Cardiac muscle cell (in vitro differentiated cells and primary cell): ENCODE measurements at places on chromosomes 5 and 9. TPM values are rescaled to one million over a fixed set of nuclear protein-coding genes. Genes with fewer than 3 reads are reported as not detected.

GRCh38 chr9:113966394-113966793 is 90.3 kb downstream of the ZNF618 start:
- no peak for DNase-seq
- H3K4me3 ChIP-seq = no peak overlapping the region
- H3K27ac ChIP-seq = no peak overlapping the region
- H3K4me1 ChIP-seq = no peaks in the 10 kb centered on the region
- no peaks in the 10 kb centered on the region for H3K27me3 ChIP-seq
- H3K36me3 ChIP-seq = no peaks in the 10 kb centered on the region

DNA sequence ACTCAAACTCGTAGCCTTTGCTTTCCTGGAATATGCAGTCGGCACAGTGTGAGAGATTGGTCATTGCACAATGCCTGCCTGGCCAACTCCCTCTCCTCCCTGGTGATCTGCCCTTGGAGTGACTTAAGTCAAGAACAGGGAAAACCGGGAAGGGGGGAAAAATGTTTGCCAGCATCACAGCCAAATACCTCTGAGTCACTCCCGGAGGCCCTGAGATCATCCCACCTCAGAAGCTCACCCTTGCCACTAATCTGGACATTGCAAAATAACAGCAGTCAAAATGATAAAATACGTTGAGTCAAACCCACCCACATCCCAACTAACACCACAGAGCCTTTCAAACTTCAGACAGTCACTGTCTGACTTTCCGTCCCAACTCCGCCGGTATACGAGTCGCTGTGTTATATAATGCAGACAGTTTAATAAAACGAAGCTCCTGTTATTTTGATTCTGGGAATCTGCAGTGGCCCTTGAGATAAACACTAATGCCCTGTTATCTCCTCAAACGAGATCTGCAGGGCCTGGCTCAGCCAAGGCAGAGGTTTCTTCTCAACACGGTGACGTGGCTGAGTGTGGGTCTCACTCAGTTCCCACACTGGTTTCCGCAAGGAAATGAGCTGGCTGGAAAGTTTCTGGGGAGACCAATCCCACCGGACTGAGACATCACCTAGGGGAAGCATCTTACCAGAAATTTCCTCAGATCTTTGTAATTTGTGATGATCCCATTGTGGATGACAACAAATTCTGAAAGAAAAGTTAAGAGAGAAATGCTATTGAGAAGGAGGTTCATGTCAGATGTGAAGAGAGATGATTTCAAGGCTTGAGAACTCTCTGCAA is 22.1 kb downstream of the GFPT2 start:
- peaks cover 6% of the 10 kb centered on the region for H3K4me1 ChIP-seq
- DNase-seq = no peak
- H3K4me3 ChIP-seq = no peak overlapping the region
- H3K36me3 ChIP-seq = peaks cover 32% of the 10 kb centered on the region
- no peaks in the 10 kb centered on the region for H3K27me3 ChIP-seq

GRCh38 chr9:91732187-91733005 is 217.6 kb downstream of the ROR2 start:
- H3K27ac ChIP-seq = no peak overlapping the region
- peaks cover 12% of the 10 kb centered on the region for H3K36me3 ChIP-seq
- no peak overlapping the region for H3K4me3 ChIP-seq
- H3K4me1 ChIP-seq = no peaks in the 10 kb centered on the region

DNA sequence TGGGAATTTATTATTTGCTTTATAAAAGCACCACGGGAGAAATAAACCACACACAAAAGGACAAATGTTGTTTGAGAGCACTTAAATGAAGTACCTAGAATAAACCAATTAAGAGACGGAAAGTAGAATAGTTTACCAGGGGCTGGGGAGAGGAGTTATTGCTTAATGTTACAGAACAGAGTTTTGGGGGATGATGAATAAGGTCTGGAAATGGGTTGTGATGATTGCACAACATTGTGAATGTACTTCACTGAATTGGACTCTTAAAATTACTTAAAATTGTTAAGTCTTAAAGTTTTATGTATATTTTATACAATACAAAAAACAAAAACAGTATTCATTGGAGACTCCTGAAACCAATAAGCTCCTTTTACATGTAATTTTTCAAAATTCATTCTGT is 1.5 kb downstream of the ZBTB43 start:
- DNase-seq = no peak
- peaks cover 33% of the 10 kb centered on the region for H3K4me1 ChIP-seq
- peaks cover 12% of the 10 kb centered on the region for H3K27me3 ChIP-seq

- DNase-seq = no peak
Measured at GRCh38 chr9:84748112-84748511, 78.6 kb downstream of the NTRK2 start.

DNA sequence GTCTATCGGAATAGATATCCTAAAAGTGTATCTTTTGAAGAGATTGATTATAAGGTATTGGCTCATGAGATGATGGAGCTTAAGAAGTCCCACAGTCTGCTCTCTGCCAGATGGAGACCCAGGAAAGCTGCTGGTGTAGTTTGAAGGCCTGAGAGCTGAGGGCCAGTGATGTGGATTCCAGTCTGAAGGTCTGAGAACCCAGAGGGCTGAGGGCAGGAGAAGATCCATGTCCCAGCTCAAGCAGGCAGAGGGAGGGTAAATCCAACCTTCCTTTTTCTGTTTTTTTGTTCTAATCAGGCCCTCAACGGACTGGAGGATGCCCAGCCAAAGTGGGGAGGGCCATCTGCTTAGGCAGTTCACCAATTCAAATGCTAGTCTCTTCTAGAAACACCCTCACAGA is 11.0 kb upstream of the ABL1 start:
- peaks cover 30% of the 10 kb centered on the region for H3K4me1 ChIP-seq
- no peaks in the 10 kb centered on the region for H3K36me3 ChIP-seq
- no peak for DNase-seq
- H3K27me3 ChIP-seq = no peaks in the 10 kb centered on the region
- no peak overlapping the region for H3K4me3 ChIP-seq

DNA sequence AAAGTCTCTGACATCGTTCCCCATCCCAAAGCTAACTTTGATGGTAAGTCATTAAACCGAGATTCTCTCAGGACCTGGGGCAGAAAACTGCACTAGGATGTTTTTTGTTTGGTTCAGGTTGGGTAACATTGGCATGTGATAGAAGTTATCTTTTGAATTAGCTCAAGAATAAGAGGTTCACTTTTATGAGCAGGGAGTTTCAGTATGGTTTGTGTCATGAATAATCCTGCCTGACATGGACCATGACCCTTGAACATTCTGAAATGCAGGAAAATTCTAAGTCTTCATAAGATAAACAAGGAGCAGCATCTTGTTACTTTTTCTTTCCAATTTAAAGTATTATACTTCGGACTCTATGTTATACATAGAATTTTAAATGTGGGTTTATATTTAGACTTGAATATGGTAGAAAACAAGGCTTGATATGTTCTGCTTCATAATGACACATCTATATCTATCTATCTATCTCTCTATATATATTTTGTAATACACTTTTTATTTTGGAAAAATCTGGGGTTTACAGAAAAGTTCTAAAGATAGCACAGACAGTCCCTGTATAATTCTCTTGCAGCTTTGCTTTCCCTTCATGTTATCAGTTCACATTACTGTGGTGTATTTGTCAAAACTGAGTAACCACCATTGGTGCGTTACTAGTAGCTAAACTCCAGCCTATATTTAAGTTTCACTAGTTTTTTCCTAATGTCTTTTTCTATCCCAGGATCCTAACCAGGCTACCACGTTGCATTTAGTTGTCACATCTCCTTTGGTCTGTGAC is 102.7 kb upstream of the TAF11L2 start:
- no peaks in the 10 kb centered on the region for H3K27me3 ChIP-seq
- H3K36me3 ChIP-seq = no peaks in the 10 kb centered on the region
- no peak for DNase-seq
- H3K4me3 ChIP-seq = no peak overlapping the region
- H3K27ac ChIP-seq = no peak overlapping the region

GRCh38 chr9:26856413-26857032 is 36.1 kb downstream of the CAAP1 start:
- peak; percentile 68 for DNase-seq
- H3K27ac ChIP-seq = no peak overlapping the region
- H3K27me3 ChIP-seq = no peaks in the 10 kb centered on the region
- peaks cover 33% of the 10 kb centered on the region for H3K36me3 ChIP-seq
- H3K4me3 ChIP-seq = no peak overlapping the region

DNA sequence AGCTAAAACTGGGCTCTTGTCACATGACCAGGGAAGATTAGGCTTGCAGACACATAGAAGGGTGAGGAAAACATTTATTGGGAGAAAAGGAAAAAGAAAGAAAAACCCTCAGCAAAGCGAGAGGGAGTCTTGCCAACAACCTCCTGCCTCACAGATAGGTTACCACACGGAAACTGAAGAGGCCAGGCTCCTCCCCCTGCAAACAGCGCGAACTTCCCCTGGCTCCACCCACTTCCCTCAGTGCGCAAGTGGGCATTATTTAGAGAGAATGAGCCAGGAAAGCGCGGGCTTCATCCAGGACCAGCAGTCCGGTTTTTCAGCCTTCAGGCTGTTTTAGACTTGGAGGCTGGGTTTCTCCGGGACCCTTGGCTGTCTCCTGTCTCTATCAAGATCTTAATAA is 70.3 kb downstream of the STK32A start:
- H3K36me3 ChIP-seq = no peaks in the 10 kb centered on the region
- H3K27ac ChIP-seq = no peak overlapping the region
- no peaks in the 10 kb centered on the region for H3K27me3 ChIP-seq
- no peak overlapping the region for H3K4me3 ChIP-seq

- no peaks in the 10 kb centered on the region for H3K4me1 ChIP-seq
- no peak overlapping the region for H3K27ac ChIP-seq
- H3K4me3 ChIP-seq = no peak overlapping the region
- DNase-seq = no peak
Measured at GRCh38 chr9:97388721-97389238, 23.1 kb upstream of the TDRD7 start.

DNA sequence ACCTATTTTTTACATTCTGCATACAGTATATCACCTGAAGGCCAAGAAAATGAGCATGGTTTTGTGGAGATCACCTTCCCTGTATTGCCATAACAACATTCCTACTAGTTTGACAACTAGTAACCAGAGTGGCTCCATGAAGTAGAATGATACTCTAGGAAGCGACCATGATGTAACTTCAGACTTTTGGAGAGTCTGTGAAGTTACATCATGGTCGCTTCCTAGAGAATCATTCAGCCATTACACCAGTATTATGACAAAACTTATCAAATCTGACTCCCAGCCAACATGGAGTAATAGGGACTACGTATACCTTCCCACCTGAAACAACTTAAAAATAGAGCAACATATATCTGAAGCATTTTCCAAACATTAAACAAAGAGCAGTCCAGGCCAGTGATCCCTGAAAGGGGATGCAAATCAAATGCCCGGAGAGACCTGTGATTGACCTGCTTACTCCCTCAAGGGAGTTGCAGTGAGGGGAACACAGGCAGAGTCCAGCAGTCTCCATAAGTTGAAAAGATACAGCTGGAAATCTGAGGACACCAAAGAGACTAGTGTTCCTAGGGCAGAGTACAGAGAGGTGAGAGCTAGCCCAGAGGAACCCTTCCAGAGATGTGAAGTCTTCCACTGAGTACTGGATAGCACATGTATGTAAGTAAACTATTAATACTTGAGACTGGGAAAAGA is 7.8 kb downstream of the ECM2 start:
- peaks cover 10% of the 10 kb centered on the region for H3K4me1 ChIP-seq
- H3K27me3 ChIP-seq = no peaks in the 10 kb centered on the region
- no peaks in the 10 kb centered on the region for H3K36me3 ChIP-seq
- no peak overlapping the region for H3K4me3 ChIP-seq

GRCh38 chr5:10576790-10577189 is 12.9 kb downstream of the ANKRD33B start:
- H3K27me3 ChIP-seq = no peaks in the 10 kb centered on the region
- no peak for DNase-seq
- no peaks in the 10 kb centered on the region for H3K36me3 ChIP-seq
- no peak overlapping the region for H3K4me3 ChIP-seq

- no peak overlapping the region for H3K27ac ChIP-seq
- H3K36me3 ChIP-seq = no peaks in the 10 kb centered on the region
- peaks cover 23% of the 10 kb centered on the region for H3K4me1 ChIP-seq
- H3K4me3 ChIP-seq = no peak overlapping the region
Measured at GRCh38 chr5:147446523-147446922, 63.3 kb downstream of the DPYSL3 start.

DNA sequence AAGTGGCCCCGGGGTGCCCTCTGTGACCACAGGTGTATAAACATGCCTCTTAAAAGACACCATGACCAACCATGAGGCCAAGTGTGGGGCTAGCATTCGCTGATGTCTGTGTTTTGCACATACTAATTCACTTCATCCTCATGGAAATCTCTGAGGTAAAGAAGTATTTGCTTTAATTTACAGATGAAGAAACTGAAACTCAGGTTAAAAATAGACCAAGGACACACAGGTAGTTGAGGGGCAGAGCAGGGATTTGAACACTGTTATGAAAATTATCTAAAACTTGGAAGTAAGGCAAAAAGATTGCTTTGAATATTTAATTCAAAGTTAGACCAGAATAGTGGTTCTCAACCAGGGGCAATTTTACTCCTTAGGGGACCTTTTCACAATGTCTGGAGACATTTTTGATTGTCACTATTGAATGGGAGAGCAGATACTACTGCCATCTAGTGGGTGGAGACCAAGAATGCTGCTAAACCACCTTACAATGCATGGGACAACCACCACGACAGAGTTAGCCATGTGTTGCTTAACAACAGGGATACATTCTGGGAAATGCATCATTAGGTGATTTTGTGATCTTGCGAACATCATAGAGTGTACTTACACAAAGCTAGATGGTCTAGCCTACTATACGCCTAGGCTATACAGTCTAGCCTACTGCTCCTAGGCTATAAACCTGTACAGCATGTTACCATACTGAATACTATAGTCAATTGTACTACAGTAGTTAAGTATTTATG is 8.0 kb upstream of the FXN start:
- H3K36me3 ChIP-seq = no peaks in the 10 kb centered on the region
- H3K4me3 ChIP-seq = no peak overlapping the region
- no peaks in the 10 kb centered on the region for H3K27me3 ChIP-seq
- no peak overlapping the region for H3K27ac ChIP-seq

- no peak overlapping the region for H3K27ac ChIP-seq
- H3K36me3 ChIP-seq = no peaks in the 10 kb centered on the region
- H3K4me3 ChIP-seq = no peak overlapping the region
- no peak for DNase-seq
Measured at GRCh38 chr5:39218482-39219402, 621 bp downstream of the FYB1 start.

- peak; percentile 83 for DNase-seq
- no peak overlapping the region for H3K4me3 ChIP-seq
- H3K27me3 ChIP-seq = no peaks in the 10 kb centered on the region
- no peak overlapping the region for H3K27ac ChIP-seq
Measured at GRCh38 chr9:134778841-134779411, 101.7 kb upstream of the FCN2 start.

GRCh38 chr5:135376961-135377624 is 21.9 kb downstream of the MACROH2A1 start:
- peak overlapping the region; percentile 57 for H3K27ac ChIP-seq
- no peak for DNase-seq
- peaks cover 3% of the 10 kb centered on the region for H3K36me3 ChIP-seq
- peaks cover 50% of the 10 kb centered on the region for H3K4me1 ChIP-seq
- no peaks in the 10 kb centered on the region for H3K27me3 ChIP-seq

- no peak overlapping the region for H3K27ac ChIP-seq
- no peaks in the 10 kb centered on the region for H3K36me3 ChIP-seq
- no peaks in the 10 kb centered on the region for H3K27me3 ChIP-seq
Measured at GRCh38 chr5:160360310-160360709, 10.1 kb downstream of the C1QTNF2 start.

The GHR gene
- total RNA-seq = 2.9 and 3.2 TPM in 2 replicates

The MSX2 gene
- 104 and 125 TPM in 2 replicates for total RNA-seq

The TRMT10B gene
- 4.1 and 4.5 TPM in 2 replicates for total RNA-seq

The C1QTNF3 gene
- 3.7 and 4.6 TPM in 2 replicates for total RNA-seq

The C9orf153 gene
- total RNA-seq = 0.74 and 1.0 TPM in 2 replicates
